Mucosa of descending colon (tissue), 3 donors: ENCODE measurements at places on chromosomes 5 and 9. TPM values are rescaled to one million over a fixed set of nuclear protein-coding genes. Genes with fewer than 3 reads are reported as not detected.

ANKRD34B gene
- not detected for total RNA-seq

JADE2 gene
- 36.2 TPM for total RNA-seq

ENTREP1 gene
- total RNA-seq = 3.4 TPM

NIPBL gene
- 80.8 TPM for total RNA-seq
